ENCODE measurements at places on chromosomes 3 and 15.

- DNase-seq, result no peak
Measured at GRCh38 chr3:194736277-194736895, 50.7 kb downstream of the FAM43A start.

GRCh38 chr3:194447161-194447560, 39.6 kb downstream of the ATP13A3 start:
- peak; percentile 24 for DNase-seq

GRCh38 chr15:76776480-76776879, 128.7 kb downstream of the SCAPER start:
- DNase-seq, result no peak

GRCh38 chr3:149736953-149737205, 15.4 kb downstream of the COMMD2 start:
- no peak for DNase-seq

DNA sequence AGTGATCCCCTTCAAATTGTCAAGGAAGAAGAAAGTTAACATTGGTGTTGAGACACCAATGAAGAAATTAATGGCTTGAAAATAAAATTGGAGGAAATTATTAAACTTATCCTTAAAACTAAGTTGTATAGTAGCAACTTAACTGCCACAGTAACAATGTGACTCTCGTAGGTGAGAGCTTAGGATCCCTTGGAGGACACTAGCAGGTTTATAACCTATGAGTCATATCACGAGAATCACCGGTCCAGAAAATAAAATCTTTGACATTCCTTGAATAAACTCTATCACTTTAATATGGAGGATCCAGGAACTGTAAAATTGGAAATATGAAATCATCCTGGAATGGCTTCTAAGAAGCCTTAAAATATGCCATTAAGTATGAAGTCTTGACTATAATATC, 2.1 kb downstream of the GHSR start:
- no peak for DNase-seq

Measured in large intestine (tissue), 12 donors.